ENCODE measurements at places on chromosomes 12 and 14.

DNA sequence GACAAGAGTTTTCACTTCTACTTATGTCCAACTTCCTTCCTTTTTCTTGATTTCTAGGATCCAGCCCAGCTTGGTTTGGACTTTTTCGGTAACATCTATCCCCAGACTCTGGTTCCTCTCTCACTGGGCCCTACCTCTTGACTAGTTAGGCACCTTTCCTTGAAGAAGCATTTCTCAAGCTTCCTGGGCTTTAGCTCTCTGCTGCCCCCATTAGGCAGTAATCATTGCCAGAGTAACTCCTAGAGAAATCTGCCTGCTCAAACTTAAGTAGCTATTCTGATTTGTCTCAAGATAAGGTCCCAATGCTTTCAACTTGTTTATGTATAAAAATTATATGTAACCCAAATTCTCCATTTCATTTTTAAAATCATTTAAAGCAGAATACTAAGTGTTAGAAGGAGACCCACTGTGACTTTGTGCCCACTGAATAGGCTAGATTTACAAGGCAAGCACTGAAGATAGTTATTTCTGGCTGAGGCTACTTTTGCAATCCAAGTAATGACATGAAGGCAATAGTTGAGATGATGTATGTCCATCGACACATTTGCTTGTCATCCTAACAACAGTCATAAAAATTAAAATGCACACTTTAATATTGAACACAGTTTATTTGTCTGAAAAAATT lies 275.0 kb upstream of the G2E3 start:
- no peak for DNase-seq

- DNase-seq: no peak
Measured at GRCh38 chr12:115558281-115558680, 719.2 kb downstream of the MED13L start.

DNA sequence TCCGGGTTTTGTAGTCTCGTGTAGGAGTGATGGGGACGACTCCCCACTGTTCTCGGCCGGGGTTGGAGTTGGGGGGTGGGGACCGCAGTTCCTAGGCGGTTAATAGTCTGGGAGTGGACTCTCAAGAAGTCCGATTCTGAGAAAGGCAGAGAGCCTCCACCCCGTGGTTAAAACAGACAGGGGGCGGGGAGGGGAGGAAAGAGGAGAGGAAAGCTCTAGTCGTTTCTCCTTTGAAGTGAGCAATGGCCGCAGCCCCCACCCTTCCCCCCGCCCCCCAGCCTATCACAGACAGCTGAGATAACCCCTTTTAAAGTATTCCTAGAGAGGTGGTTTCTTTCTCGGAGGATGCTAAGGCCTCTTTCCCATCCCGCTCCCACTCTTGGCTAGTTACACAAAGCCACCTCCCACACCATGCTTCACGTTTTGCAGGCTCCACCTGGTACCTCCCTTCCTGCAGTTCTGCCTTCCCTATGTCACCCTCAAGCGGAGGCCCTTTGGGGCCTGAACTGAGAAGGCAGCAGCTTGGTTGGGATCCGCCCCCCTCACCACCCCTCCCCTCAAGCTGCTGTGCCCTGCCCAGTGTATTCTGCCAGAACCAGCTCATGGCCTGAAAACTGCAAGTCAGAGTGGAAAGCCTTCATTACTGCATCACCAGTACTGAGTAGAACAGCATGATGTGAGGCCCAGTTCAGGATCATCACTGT lies 853 bp downstream of the USP5 start:
- no peak for DNase-seq

GRCh38 chr12:334125-334524 lies 55.0 kb downstream of the KDM5A start:
- DNase-seq: no peak

GRCh38 chr12:49340971-49341776 lies 4.2 kb upstream of the C1QL4 start:
- no peak for DNase-seq

DNA sequence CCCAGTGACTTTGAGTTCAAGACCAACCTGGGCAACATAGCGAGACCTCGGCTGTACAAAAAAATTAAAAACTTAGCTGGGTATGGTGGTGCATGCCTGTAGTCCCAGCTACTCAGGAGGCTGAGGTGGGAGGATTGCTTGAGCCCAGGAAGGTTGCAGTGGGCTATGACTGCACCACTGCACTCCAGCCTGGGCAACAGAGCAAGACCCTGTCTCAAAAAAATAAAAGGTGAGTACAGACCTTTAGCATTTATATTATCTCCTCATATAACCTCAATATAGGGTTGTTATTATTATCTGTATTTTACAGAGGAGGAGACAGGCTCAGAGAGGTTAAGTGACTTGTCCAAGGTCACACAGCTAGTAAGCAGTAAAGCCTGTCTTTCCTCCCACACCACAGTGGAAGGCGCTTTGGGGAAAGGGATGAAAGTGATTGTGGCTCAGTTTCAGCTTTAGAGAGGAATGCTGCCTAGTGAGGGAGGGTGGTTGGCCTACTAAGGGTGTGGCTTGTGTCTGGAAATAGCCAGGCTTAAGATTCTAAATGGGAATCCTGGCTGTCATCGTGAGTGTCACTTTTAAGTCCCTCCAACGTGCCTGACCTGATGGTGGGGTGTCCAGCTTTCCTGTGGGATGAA lies 7.2 kb downstream of the TPCN1 start:
- no peak for DNase-seq

- DNase-seq: peak; percentile 84
Measured at GRCh38 chr14:24430682-24431568, 1.2 kb downstream of the KHNYN start.

DNA sequence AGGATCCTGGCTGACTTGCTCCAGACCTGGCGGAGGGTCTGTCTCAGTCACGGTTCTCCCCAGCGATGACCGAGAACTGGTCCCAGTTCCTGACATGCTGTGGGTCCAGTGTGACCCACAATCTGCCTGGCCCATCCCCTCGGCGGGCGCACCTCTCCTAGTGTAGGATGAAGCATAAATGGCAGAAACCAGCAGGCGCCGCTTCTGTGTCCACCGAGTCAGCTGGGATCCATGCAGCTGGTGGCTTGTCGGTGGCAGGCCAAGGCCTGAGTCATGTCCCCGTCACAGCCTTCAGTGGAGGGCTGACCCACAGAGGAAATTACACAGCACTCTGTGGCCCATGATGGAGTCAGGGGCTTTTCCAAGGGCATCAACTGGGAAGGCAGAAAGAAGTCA lies 38.5 kb downstream of the NFKBIA start:
- no peak for DNase-seq

GRCh38 chr12:38507839-38508238 lies 191.3 kb downstream of the ALG10B start:
- no peak for DNase-seq

DNA sequence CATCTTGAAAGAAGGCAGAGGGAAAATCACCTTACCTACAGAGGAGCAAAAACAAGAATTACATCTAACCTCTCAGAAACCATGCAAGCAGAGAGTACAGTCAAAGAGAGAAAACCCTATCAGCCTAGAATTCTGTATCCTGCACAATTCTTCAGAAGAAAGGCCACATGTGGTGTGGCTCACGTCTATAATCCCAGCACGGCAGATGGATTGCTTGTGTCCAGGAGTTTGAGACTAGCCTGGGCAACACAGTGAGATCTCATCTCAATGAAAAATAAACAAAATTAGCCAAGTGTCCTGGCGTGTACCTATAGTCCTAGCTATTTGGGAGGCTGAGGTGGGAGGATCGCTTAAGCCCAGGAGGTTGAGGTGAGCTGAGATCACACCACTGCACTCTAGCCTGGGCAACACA lies 48.2 kb downstream of the ATF7 start:
- DNase-seq: peak; percentile 55

DNA sequence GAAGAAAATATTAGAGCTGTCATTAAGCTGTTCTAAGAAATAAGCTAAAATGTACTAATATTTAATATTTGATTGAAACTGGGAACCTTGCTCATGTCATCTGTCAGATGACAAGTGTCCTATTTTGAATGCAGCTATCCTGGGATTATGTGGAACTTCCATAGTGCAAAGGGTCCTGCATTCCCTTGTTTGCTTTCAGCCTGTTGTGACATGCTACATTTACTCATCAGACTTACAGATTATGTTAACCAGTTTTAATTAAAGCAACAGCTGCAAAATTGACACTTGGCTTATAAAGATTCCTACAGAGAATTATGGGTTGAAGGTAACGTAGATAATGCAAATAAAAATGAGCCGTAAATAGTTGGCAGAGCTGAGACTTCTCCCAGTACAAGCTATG lies 458.4 kb upstream of the RGS6 start:
- no peak for DNase-seq

GRCh38 chr12:74049348-74049747 lies 488.3 kb upstream of the ATXN7L3B start:
- DNase-seq: no peak

GRCh38 chr14:52596320-52596719 lies 43.7 kb downstream of the GPR137C start:
- no peak for DNase-seq

GRCh38 chr12:47286676-47287075 lies 206.9 kb upstream of the AMIGO2 start:
- no peak for DNase-seq

GRCh38 chr12:20212658-20213555 lies 155.4 kb upstream of the PDE3A start:
- no peak for DNase-seq

DNA sequence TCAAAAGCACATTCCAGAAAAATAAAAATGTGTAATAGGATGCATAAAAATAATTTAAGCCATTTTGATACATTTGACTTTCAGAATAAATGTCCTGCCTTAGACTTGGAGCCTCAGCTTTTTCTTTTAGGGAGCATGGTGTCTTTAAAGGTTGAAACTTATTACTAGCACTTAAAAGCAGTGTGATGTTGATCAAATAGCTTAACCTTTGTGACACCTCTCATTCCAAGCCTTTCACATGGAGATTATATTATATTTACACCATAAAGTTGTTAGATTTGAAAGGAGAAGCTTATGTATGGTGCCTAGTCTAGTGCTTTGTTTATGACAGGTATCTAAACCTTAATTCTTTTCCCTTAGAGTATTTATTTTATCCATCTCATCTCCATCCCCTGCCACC lies 61.9 kb downstream of the KTN1 start:
- no peak for DNase-seq

DNA sequence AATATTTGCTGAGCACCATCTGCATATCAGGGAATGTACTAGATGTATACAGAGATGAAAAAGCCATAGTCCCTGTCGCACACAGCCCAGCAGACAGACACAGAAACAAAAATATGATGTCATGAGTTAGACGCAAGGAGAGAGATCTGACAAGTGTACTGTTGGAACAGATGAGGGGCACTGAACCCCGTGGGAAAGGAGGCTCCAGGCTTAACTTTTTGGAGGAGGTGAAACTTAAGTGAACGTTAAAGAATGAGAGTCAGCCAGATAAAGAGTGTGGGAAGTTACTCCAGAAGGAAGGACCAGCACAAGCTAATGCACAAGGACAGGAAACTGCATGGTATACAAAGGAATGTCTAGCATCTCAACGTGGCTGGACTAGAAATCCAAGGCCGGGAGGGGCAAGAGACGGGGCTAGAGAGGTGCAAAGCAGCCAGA lies 2.5 kb upstream of the ACTN1 start:
- no peak for DNase-seq

GRCh38 chr12:131211340-131211938 lies 257.7 kb downstream of the ADGRD1 start:
- DNase-seq: no peak

DNA sequence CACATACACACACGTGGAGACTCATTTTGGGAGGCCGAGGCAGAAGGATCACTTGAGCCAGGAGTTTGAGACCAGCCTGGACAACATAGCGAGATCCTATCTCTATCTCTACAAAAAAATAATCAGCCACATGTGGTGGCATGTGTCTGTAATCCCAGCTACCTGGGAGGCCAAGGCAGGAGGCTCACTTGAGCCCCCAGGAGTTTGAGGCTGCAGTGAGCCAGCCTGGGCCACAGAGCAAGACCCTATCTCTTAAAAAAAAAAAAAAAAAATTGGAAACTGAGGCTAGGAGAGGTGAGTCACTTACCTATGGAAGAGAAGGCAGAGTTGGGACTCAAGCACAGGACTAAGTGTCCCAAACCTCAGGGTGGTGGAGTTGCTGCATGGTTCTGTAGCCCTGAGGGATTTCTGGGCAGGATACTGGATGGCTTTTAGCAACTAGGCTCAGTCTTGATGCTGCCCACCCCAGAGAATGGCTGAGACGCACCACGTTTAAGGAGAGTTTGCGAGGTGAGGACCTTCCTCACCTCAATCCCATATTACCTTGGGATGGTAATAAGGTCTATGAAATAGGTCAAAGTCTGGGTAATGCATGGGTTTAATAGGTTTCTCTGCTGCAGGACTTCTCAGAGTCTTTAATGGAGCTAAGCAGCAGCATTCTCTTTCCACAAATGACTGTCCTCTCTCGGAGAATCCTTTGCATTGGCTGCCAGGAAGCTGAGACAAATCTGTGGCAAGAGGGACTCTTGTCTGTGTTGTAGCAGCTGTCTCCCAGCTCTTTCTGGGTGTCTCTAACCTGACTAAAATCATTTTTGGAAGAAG lies 35.6 kb downstream of the SH2B3 start:
- no peak for DNase-seq

DNA sequence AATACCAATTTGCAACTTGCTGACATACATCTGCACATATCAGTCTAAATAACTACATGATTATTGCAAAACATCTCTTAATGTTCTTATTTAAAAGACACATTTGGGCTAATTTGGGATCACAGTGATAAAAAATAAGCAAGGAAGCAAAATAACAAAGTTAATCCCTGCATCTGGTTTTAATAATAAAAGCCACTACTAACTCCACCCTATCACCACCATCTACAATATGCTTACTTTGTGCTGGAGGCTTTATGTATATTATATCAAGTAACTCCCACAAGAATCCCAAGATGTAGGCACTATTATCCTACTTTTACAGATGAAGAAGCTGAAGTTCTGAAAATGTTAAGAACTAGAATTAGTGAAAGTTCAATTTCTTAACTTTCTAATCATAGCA lies 45.7 kb downstream of the TAOK3 start:
- no peak for DNase-seq

DNA sequence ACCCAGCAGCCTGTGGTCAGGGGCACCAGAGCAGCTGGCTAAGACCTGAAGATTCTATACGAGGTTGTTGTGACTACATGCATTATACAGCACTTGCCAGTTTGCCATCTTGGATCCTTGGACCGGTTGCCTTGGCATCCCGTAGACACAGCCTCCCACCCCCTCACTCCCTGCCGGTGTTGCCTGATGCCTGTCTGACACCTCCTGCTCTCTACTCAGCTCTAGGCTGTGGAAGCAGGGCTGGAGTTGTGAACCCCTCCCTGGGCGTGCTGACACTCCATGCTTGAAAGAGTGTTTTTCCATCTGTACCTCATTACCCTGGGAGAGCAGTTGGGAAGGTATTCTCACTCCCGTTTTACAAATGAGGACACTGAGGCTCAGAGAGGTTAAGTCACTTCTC lies 2.5 kb downstream of the CHGA start:
- no peak for DNase-seq

DNA sequence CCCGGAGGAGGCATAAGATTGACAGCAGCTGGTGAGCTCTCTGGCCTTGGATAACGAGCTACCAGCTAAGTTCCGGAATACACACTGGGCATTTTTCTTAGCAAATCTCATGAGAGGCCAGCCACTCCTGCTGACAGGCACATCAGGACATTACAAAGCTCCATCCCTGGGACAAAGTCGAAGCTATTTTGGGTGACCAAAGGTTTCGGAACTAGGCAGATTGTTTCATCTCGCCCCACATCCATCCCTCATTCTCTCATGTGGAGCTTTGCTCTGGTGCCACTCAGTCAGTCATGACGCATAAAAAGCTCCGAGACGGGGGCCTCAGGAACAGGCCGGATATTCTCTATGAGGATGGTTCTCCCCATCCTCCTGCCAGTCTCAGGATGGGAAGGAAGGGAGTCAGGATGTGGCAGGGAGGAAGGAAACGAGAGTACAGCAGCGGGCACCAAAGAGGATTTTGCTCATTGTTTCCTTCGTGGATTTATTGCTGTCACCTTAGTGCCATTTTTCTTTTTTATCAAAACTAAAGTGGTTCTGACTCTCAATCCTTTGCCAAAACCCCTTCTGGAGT lies 253.1 kb upstream of the FKBP4 start:
- DNase-seq: no peak
